ENCODE measurements at places on chromosomes 7 and 10. TPM values are rescaled to one million over a fixed set of nuclear protein-coding genes. Genes with fewer than 3 reads are reported as not detected.

- no peak for DNase-seq
Measured at GRCh38 chr7:130912862-130913638, 179.0 kb upstream of the KLF14 start.

DNA sequence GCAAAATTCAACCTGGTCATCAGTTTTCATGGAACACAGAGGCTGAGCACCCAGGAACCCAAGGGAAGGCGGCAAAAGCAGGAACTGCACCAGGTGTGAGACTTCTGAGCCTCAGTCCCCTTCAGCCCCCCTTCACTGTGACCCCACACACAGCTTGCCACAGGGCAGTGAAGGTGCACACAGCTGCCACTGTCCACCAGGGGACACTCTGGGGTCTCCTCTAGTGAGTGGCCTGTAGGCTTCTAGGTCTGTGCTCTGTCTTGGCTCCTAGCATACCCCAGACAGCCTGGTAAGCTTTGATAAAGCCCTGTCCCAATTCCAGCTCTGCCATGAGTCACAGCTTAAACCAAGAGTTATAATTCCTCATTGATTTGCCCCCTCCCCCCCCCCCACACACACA is 12.1 kb downstream of the KCNH2 start:
- peak; percentile 78 for DNase-seq

GRCh38 chr7:27647046-27647445 is 15.6 kb downstream of the HIBADH start:
- DNase-seq: no peak

Gene NUDCD3
- 83.1 TPM for polyA plus RNA-seq

DNA sequence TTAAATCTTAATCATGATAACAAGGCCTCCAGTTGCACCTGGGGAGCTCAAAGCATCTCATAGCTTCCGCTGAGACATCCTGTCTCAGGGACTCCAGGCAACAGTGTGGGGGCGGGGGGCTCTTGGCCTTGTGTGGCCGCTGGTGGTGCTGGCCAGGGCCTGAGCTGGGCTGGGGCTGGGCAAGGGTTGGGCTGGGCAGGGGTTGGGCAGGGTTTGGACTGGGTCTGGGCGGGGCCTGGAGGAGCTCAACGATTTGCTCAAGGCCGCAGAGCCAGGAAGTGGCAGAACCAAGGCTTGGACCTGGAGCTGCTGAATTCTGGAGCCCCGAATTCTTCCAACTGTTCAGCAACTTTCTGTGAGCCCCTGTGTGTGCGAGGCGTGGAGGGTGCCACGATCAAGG is 37.9 kb upstream of the PSMG3 start:
- DNase-seq: peak; percentile 51

- DNase-seq: no peak
Measured at GRCh38 chr10:51716981-51717380, 17.6 kb upstream of the CSTF2T start.

- DNase-seq: no peak
Measured at GRCh38 chr10:498760-499435, 190.6 kb downstream of the DIP2C start.

Gene GARIN1A
- 1.2 TPM for polyA plus RNA-seq

Gene OPTN
- polyA plus RNA-seq: 22.4 TPM

DNA sequence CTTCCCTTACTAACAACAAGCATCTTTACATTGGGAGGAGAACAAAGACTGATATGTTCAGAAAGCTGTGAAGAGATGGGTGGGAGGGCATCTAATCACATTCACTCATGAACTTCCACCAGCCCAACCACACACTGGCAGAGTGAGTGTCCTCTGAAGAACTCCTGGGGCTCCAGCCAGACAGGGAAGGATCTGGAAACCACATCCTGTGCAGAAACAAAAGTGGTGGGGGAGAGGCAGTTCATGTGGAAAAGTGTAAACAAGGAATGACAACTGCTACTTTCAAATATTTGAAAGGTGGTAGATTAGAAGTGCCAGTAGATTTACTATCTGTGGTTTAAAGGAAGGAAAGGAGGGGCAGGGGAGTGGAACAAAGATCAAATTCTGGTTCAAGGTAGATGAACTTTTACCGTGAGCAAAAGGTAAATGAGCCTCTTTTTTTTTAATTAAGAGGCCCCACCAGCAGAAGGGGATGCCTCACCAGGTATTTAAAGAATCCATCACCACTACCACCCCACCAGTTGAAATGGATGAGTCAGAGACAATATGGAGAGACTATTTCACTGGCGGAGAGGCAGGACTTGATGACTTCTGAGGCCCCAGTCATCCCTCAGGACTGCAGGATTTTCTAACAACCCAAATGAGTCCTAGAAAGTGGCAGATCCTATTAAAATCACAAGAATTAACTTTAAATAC is 34.5 kb downstream of the GOT1 start:
- DNase-seq: no peak

Gene PAOX
- 6.2 TPM for polyA plus RNA-seq

DNA sequence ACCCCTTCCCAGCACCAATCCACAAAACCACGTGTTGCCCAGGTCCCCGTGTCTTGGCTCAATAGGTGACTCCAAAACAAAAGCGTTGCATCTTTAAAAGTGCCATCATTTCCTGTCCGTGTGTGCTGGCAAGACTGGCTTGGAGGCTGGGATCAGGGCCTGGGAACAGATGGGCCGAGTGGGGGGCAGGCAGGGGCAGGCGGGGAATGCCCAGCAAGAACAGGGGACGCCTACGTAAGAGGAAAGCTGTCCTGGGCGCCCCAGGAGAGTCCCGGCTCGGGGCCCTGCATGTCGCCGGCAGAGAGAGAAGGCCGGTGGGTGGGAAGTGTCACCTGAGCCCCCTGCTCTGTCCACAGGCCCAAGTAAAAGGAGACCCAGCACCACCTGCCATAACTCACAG is 86.5 kb downstream of the PAXIP1 start:
- DNase-seq: no peak

DNA sequence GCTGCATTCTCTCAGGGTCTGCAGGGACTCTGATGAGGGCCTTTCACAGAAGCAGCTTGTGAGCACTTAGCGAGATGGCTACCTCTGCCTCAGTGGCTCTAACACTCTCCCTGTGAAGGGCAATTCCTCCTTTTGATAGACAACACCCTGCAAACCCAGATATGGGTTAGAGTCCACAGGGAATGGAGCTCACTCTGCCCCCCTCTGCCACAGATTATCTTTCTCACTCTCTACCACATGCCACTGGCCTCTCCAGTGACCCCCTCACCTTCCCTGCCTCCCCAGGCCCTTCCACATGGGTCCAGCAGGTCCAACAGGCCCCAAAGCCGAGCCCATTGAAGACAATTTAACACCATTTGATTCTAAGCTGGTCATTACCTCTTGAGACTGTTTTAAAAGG is 72.1 kb downstream of the CCDC3 start:
- DNase-seq: no peak

- DNase-seq: no peak
Measured at GRCh38 chr7:128036226-128036940, 5.1 kb upstream of the LRRC4 start.

Gene STMP1
- 26.0 TPM for polyA plus RNA-seq

- no peak for DNase-seq
Measured at GRCh38 chr10:58362027-58362789, 23.0 kb upstream of the TFAM start.

Gene ARHGEF5
- 0.07 TPM for polyA plus RNA-seq

GRCh38 chr7:157795199-157795598 is 458.4 kb downstream of the DNAJB6 start:
- DNase-seq: no peak

- DNase-seq: no peak
Measured at GRCh38 chr7:3415861-3416312, 114.8 kb downstream of the SDK1 start.

DNA sequence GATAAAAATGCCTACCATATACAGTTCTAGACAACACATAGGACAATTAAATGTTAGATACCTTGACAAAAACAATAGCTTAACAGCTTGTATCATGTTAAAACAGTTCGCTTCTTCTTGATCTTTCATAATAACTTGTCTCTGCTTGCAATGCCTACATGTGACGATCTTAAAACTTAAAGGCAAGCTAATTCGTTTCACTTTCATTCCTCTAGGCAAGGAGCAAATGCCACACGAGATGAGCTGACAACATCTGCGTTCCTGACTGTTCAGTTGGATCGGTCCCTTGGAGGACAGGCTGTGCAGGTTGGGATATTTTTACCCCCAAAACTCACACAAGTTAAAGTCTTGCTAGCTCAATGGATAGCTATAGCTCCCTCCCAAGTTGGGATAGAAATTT is 51.6 kb upstream of the ARL4A start:
- DNase-seq: no peak

DNA sequence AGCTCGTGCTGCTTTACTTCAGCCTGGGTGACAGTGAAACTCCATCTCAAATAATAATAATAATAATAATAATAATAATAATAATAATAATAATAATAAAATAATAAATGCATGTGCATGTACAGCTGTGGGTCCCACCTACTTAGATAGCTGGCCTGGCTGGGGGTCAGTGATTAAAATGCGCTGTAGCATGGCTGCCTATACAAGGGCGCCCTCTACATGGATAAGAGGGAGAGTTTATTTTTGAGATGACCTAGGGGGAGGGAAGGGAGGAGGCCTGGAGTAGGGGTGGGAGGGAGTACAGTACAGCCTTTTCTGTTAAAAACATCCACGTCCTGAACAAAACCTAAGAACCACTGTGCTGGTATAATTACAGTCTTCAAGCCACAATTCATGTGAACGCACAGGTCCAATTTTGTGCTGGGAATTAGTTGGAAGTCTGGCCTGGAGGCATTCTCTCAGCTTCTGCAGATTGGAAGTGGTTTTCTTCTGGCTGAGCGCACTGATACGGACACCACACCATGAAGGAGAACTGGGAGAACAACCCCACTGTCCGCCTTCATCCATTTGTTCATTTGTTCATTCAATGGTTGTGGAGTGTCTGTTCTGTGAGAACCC is 146.5 kb downstream of the TMEM178B start:
- DNase-seq: peak; percentile 86

Gene PSD
- 0.99 TPM for polyA plus RNA-seq

Gene ZNF804B
- polyA plus RNA-seq: not detected

- DNase-seq: no peak
Measured at GRCh38 chr7:72446591-72447462, 34.7 kb upstream of the CALN1 start.
